ENCODE measurements at places on chromosomes 2 and 18.

- DNase-seq = no peak
Observed at GRCh38 chr2:49044350-49045079, 109.8 kb downstream of the FSHR start.

DNA sequence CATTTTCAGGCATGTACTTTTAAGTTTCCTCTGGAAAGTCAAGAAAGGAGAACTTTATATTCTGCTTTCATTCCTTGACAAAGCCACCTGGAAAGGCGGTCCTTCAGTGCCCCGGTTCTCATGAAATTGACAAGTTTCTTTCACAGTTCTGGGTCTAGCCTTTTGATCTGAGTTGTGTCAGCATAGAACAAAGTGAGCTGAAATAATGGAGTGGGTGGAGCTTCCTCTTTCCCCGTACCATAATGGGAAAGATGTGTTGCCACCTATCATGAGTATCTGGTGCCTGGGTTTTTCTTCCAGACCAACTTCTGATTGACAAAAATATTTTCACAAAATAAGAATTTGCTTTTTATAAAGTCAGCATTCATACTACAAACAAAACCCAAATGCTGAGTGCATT lies 49.3 kb downstream of the PTRHD1 start:
- no peak for DNase-seq

DNA sequence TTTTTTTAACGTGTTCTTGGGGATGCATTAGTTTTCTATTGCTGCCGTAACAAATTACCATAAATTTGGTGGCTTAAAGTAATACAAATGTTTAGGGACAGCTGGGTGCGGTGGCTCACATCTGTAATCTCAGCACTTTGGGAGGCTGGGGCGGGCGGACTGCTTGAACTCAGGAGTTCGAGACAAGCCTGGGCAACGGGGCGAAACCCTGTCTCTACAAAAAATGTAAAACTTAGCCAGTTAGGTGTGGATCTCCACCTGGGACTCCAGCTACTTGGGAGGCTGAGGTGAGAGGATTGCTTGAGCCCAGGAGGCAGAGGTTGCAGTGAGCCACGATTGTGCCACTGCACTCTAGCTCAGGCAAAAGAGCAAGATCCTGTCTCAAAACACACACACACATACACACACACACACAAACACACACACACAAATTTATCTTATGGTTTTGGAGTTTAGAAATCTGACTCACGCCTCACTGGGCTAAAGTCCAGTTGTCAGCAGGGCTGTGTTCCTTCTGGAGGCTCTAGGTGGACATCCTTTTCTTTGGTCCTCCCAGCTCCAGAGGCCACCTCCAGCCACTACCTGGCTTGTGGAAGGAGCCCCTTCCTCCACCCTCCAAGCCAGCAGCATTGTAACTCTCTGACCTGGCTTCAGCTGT lies 76.1 kb downstream of the SEPTIN10 start:
- DNase-seq = no peak

GRCh38 chr2:241451840-241452506 lies 56.4 kb downstream of the STK25 start:
- no peak for DNase-seq

- DNase-seq = no peak
Observed at GRCh38 chr2:73488079-73488478, 102.4 kb downstream of the ALMS1 start.

DNA sequence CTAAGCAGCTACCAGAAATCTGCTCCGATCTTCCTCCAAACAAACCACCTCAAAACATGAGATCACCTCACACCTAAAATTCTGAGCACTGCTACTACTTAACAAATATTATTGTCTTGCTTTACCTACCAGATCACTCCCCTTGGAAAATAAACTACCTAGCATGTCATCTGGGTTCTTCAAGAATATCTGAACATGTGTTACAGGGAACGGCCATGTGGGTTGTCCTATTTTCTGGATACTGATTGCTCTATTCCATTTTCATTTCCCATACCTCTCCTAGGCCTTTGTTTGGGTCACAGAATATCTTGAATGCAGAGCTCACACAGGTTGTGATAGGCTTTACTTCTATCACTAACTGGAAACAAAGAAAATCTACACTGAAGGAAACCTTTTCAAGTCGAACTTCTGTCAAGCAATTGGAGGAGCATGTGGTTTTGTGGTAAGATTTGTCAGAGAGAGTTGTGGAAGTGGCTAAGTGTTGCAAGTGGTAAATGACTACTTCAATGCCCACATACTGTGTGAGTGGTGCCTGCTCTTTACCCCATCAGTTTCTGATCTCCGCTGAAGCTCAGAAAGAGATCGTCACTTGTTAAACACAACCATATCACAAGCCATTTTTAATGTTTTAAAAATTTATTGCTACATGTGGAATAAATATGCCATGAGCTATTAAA lies 739.1 kb upstream of the ZEB2 start:
- DNase-seq = no peak

GRCh38 chr2:205730701-205731582 lies 48.6 kb downstream of the NRP2 start:
- DNase-seq = no peak

DNA sequence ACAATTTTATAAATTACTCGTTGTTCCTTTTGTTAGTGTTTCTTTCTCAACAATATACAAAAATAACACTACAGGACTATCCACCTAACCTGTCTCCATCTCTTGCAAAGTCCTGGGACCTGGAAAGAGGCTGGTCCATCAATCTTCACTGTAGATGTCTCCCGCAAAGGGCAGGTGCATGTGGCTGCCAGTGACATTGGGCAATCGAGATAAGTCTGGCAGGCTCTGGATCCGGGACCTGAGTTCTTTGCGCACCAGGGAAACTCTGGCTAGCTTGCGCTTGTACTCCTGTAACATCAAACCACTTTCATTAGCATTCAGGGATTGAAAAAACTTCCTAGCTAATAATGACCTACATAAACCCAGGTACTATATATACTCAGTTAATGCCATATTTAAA lies 20.5 kb downstream of the RMP24 start:
- no peak for DNase-seq

GRCh38 chr2:238574490-238575271 lies 148.0 kb downstream of the ASB1 start:
- no peak for DNase-seq

DNA sequence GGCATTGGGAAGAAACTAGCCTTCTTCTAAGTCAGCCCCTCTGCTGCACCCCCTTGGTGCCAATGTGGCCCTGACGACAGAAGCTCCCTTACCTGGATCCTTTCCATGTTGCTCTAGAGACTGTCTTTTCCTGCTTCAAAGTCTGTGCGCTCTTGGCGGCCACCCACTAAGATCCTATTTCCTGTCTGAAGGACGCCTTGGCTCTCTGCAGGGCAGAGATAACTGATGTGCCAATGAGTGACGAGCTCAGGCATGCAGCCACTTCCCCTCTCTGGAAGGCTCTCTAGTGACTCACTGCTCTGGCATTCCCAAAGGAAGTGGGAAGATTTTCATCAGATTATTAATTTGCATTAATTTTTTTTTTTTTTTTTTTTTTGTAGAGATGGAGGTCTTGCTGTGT lies 273.5 kb downstream of the CDH20 start:
- DNase-seq = no peak

- DNase-seq = no peak
Observed at GRCh38 chr18:28705482-28705881, 528.6 kb upstream of the CDH2 start.

GRCh38 chr2:60223859-60224258 lies 329.6 kb downstream of the BCL11A start:
- DNase-seq = no peak

DNA sequence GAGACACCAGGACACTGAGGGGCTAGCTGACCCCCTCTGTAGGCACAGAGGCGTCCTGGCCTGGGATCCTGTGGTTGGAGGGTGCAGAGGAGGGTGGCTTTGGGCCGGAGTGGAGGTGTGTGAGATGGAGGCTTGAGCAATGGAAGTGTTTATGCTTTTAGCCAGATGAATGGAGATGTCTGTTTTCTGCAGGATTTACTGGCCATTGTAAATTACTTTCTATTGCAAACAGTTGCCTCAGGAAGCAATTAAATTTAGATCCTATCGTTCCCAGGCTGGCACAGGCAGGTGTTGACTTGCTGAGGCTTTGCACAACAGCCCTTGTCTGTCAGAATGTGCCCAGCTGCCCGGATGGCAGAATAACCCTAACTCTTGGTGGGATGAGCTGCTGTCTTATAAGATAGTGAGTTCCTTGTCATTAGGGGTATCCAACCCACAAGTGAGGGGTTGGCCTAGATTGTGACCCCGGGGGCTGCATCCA lies 1.8 kb upstream of the ARID5A start:
- no peak for DNase-seq

- no peak for DNase-seq
Observed at GRCh38 chr2:198100346-198100745, 296.0 kb downstream of the PLCL1 start.

DNA sequence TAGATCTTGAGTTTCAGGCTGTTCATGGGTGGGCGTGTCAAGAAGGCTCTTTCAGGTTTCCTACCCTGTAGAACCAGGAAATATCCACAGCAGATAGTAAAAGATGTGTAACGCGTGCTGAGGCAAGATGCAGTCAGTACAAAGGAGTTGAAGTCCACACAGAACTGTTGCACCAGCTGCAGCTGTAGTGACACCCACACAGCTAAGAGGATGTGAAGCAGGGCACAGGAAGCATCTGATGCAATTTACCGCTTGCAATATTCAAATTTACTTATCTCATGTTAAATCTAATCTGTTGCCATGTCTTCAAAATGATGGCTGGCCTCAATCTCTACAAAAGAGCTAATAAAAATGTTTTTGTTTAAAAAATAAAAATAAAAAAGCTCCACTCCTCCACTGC lies 132.8 kb downstream of the ARHGAP15 start:
- no peak for DNase-seq

DNA sequence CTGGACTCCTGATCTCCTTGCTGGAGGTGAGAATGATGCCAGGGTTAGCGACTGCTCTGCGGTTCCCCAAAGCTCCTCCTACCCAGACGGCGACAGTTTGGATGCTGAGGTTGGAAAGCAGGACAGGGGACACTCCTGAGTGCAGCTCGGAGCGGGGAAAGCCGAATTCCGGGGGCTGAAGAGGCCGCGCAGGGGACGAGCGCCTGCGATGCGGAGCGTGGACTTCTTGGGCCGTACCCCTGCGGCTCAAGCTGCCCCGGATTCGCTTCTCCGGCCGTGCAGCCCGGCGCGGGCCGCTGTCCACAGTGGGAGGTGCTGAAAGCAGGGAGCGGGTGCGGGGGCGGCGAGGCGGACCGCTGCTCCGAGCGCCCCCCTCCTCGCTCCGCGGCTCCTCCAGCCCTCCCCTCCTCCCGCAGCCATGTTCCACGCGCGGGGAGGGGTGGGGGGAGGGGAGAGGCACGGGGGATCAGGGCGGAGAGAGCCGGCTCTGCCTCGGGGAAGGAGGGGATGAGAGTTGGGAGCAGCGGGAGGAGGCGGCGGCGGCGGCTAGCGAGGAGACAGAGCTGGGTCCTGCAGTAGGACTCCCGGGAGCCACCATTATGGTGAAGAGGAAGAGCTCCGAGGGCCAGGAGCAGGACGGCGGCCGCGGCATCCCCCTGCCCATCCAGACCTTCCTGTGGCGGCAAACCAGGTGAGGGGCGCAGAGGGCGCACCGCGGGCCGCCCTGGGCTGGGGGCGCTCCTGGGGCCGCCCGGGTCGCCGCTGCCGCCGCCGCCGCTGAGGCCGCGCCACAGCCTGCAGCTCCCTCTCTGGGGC lies at the start of gene UNC80:
Gene UNC80 (plus strand): TSS at position 359 of the 816 bp plus-strand sequence. CDS start 241 bp downstream, at position 600.
- no peak for DNase-seq

- no peak for DNase-seq
Observed at GRCh38 chr2:19409046-19409445, 50.6 kb upstream of the OSR1 start.

DNA sequence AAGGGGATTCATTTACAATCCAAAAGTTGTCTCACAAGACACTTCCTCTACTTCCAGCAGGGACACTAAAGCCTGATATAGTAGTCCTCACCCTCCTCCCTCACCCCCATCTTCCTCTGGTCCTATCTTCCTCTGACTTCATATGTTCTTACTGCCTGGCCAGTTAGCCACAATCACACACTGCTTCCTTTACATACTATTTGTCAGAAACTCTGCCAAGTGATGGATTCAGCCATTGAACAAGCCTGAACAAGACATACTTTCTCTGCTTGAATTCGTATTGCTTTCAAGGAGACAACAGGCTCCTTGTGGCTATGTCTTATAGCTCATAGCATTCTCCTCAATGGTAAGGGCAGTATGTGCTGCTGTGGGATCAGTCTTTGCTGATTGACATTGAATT lies 672.2 kb downstream of the BCL11A start:
- DNase-seq = no peak

DNA sequence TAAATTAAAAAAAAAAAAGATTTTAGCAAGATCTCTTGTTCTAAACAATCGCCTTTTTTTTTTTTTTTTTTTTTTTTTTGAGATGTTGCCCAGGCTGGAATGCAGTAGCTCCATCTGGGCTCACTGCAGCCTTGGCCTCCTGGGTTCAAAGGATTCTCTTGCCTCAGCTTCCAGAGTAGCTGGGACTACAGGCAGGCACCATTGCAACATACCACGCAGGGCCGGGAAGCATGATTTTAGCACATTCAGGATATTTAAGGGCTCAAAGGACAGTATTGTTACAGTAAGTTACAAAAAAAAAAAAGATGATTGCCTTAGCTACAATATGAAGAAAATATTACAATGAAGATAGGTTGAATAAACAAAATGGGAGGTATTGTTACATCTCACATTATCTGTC lies 29.5 kb upstream of the SAP130 start:
- DNase-seq = no peak

GRCh38 chr2:134436706-134437105 lies 182.8 kb downstream of the MGAT5 start:
- DNase-seq = no peak

DNA sequence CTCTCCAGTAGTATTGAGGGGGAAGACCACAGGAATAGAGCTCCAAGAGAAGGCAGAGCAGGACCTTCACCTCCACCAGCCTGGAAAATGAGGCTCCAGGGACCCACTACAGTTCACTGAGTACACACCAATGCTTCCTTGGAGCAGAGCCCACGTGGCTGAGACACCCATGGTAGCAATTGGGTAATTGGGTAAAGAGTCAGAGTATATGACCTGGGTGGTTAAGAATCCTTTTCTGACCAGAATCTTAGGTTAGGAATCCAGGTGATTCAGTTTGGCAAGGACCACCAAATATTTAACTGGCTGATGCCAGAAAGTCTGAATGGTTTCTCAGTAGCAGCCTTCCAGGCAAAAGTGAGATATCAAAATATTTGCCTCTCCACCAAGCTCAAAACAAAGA lies 107.7 kb downstream of the MDH1 start:
- no peak for DNase-seq

- DNase-seq = no peak
Observed at GRCh38 chr18:69658103-69658502, 257.4 kb downstream of the DOK6 start.

- DNase-seq = no peak
Observed at GRCh38 chr2:160583146-160583535, 89.5 kb upstream of the RBMS1 start.

GRCh38 chr2:104854498-104855220 lies 744 bp downstream of the POU3F3 start:
- no peak for DNase-seq

DNA sequence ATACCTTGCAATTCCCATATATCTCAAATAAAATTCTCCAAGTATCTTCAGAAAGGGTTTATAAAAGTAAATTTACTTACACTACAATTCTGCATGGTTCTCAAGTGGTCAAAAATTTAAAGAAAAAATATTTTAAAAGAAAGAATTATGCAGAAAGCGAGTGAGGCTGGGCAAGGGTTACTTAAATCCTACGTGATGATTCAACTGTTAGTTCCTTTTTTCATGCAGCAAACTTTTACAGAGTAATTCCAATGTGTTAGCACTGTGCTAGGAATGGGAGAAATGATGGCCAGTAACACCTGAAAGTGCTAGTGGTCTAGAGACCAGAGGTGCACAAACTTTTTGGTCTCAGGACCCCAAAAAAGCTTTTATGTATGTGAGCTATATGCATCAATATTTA lies 133.4 kb downstream of the ATAD2B start:
- DNase-seq = no peak

GRCh38 chr2:215697003-215697402 lies 261.1 kb upstream of the FN1 start:
- DNase-seq = no peak

Measured in stimulated activated CD8-positive, alpha-beta memory T cell treated with anti-CD3 and anti-CD28 coated beads, Interleukin-7, amount 100 ng/mL, for 1 hour (primary cell).